ENCODE measurements at places on chromosomes 7 and 10. TPM values are rescaled to one million over a fixed set of nuclear protein-coding genes. Genes with fewer than 3 reads are reported as not detected.

The LIPK gene
- not detected for total RNA-seq

The ADCYAP1R1 gene
- 0.35 TPM for total RNA-seq

The ADAMTS14 gene
- total RNA-seq = 1.5 TPM

The CALHM1 gene
- total RNA-seq = not detected

The SPDYE8 gene
- not detected for total RNA-seq

The TAS2R40 gene
- not detected for total RNA-seq

The BLNK gene
- total RNA-seq = not detected

The CALY gene
- total RNA-seq = not detected

The SPDYE9 gene
- total RNA-seq = not detected

The VSIR gene
- total RNA-seq = 30.4 TPM

The MTG1 gene
- total RNA-seq = 19.2 TPM

The RAB19 gene
- not detected for total RNA-seq

The USP6NL gene
- total RNA-seq = 6.1 TPM

The STAMBPL1 gene
- total RNA-seq = 8.3 TPM

The H2BK1 gene
- total RNA-seq = not detected

The LIPF gene
- total RNA-seq = not detected

The ADIRF gene
- total RNA-seq = 184 TPM

The GPRIN2 gene
- total RNA-seq = 0.08 TPM

The TMEM213 gene
- total RNA-seq = not detected

The NKX1-2 gene
- total RNA-seq = not detected

The SKIDA1 gene
- total RNA-seq = 0.53 TPM

The ZDHHC4 gene
- total RNA-seq = 51.8 TPM

The UPK3B gene
- total RNA-seq = not detected

The NACAD gene
- total RNA-seq = 0.47 TPM

The CHN2 gene
- 2.2 TPM for total RNA-seq

The ZNF775 gene
- 5.3 TPM for total RNA-seq

The PDE6C gene
- total RNA-seq = not detected

The STEAP4 gene
- 0.08 TPM for total RNA-seq

The MSMB gene
- total RNA-seq = not detected

The NAPEPLD gene
- total RNA-seq = 9.8 TPM

The HIBADH gene
- total RNA-seq = 50.2 TPM

The BHLHA15 gene
- total RNA-seq = not detected

The NANOS1 gene
- 0.12 TPM for total RNA-seq

The NUDT1 gene
- total RNA-seq = 32.7 TPM

The TMEM270 gene
- total RNA-seq = not detected

The TAS2R5 gene
- total RNA-seq = 0.38 TPM

The CNOT4 gene
- total RNA-seq = 7.5 TPM

The TMEM236 gene
- total RNA-seq = not detected

The CUZD1 gene
- total RNA-seq = 0.30 TPM

The CD36 gene
- 132 TPM for total RNA-seq

The CTAGE15 gene
- not detected for total RNA-seq

The MRPS33 gene
- 33.5 TPM for total RNA-seq

The MOGAT3 gene
- not detected for total RNA-seq

The DDC gene
- total RNA-seq = not detected

The CNTNAP2 gene
- total RNA-seq = not detected

The PLA2G12B gene
- total RNA-seq = not detected

The RALA gene
- total RNA-seq = 65.2 TPM

The LIPM gene
- total RNA-seq = not detected

The LRMDA gene
- 2.3 TPM for total RNA-seq

The NCF1 gene
- not detected for total RNA-seq

The HEPACAM2 gene
- total RNA-seq = under 0.01 TPM

The CTAGE6 gene
- total RNA-seq = 0.23 TPM

The RASA4B gene
- 2.0 TPM for total RNA-seq

The ASB10 gene
- total RNA-seq = not detected

The ADAM12 gene
- total RNA-seq = 56.4 TPM

All from smooth muscle cell of the coronary artery (primary cell).